ENCODE measurements at places on chromosomes 4 and X. TPM values are rescaled to one million over a fixed set of nuclear protein-coding genes. Genes with fewer than 3 reads are reported as not detected.

- peak; percentile 67 for DNase-seq
- no peaks in the 10 kb centered on the region for H3K27me3 ChIP-seq
- no peak within 1 kb of the TSS for H3K27ac ChIP-seq
- peak within 1 kb of the TSS; percentile 52 for H3K4me3 ChIP-seq
These were observed at the start of gene SNCA for GRCh38 chr4:89836897-89837384. Gene SNCA (minus strand): TSS chr4:89837161. CDS start chr4:89835667, 1,494 bp downstream.

The DCAF4L1 gene
- total RNA-seq: 0.36 TPM

DNA sequence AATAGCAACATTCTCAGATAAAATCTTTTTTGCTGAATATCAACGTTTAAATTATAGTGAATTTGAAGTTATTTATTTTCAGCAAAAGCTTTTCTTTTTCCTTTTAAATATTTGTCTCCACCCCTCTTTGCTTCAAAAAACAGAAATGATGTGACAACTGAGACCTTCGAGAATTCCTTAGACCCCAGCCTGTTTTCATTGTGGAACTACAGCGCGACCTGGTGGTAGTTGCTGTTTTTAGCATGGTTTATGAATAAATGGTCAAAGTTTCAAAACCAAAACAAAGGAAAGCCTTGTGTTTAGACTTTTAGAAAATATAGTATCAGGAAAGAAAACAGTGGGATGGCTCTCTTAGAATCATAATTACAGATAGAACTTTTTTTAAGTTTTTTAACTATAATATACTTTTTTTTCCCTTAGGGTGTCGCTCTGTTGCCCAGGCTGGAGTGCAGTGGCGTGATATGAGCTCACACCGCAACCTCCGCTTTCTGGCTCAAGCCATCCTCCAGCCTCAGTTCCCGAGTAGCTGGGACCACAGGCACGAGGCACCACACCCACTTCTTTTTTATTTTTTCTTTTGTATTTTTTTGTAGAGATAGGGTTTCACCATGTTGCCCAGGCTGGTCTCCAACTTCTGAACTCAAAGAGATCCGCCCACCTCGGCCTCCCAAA, 26.8 kb upstream of the TMEM184C start:
- no peak overlapping the region for H3K4me3 ChIP-seq
- H3K27ac ChIP-seq: no peak overlapping the region
- H3K36me3 ChIP-seq: no peaks in the 10 kb centered on the region
- H3K4me1 ChIP-seq: no peaks in the 10 kb centered on the region

The MAGEC3 gene
- total RNA-seq: not detected

GRCh38 chr4:84901740-84902281, 64.7 kb downstream of the WDFY3 start:
- no peaks in the 10 kb centered on the region for H3K27me3 ChIP-seq
- H3K27ac ChIP-seq: no peak overlapping the region
- no peaks in the 10 kb centered on the region for H3K36me3 ChIP-seq
- DNase-seq: no peak
- no peaks in the 10 kb centered on the region for H3K4me1 ChIP-seq
- H3K4me3 ChIP-seq: no peak overlapping the region

DNA sequence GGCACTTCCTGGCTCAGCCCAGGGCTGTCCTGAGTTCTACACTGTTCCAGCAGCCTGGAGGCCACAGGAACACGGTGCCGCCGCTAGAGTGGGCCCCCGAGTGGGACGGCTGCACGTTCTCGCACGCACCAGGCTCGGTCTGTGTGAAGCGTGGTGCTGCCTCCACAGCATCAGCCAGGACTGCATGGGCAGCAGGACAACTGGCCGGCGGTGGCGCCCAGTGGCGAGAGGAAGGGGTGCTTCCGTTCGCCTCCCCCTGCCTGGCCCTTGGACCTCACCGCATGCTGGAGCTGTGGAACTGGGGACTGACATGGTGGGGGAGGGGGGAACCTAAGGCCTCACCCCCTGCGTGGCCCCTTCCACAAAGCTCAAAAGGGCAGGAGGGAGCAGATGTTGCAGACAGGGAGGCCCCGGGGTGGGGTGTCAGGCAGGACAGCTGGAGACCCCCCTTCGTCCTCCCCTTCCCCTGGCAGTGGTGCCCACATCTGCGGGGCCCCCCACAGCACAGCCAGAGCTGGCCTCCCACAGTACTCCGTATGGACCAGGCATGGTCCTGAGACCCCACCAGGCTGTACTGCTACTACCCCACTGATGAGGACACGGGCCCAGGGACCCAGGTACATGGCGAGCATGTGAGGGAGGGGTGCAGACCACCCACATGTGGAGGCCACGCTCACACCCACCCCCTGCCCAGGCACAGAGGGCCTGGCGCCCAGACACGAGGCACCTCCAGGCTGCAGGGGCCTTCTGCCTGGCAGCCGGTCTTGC, 58.5 kb downstream of the ACOX3 start:
- H3K4me3 ChIP-seq: no peak overlapping the region
- no peaks in the 10 kb centered on the region for H3K4me1 ChIP-seq
- no peaks in the 10 kb centered on the region for H3K27me3 ChIP-seq
- DNase-seq: no peak

The PDLIM3 gene
- 3.6 TPM for total RNA-seq
